Renal pelvis (tissue), 12 donors: ENCODE measurements at places on chromosomes 4 and X.

DNA sequence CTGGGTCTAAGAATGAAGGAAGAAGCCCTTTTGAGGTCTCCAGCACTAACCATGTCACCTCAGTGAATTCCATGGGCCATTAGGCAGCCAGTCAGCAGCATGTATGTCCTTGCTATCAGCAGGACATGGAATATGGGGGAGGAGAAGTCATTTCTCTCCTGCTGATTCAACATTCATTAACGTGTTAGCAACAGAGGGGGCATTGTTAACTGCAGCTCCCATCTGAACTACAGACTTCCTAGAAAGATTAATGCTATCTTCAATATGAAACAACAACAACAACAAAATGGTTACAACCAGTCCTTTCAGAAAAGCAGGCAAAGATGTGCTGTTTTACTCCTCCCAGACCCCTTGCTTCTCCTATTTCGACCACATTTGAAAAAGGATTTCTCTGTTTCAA lies 120.4 kb upstream of the SLC34A2 start:
- peak; percentile 53 for DNase-seq

- DNase-seq, result no peak
Observed at GRCh38 chrX:39630344-39630743, 467.4 kb downstream of the BCOR start.

GRCh38 chr4:160505724-160506123 lies 1402.8 kb downstream of the RAPGEF2 start:
- DNase-seq, result no peak

GRCh38 chr4:16116019-16116418 lies 32.2 kb upstream of the PROM1 start:
- no peak for DNase-seq

- DNase-seq, result no peak
Observed at GRCh38 chr4:15535599-15535998, 65.9 kb downstream of the CC2D2A start.

DNA sequence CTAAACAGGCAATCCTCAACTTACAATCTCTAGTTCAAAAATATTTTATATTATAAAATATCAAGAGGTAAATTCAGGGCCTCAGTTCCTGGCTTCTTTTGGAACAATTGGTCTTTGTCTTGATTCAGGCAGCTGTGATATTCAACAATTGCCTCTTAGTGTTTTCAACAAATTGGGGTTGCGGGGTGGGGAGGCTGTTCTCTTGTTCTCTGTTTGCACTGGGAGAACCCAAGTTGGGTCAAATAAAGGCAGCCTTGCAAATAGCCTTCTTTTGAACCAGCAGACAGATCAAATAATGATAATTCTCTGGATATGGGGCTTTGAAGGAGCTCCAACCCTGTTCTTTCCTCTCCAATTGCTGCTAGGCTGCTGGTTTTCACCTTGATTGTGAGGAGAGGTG lies 142.5 kb downstream of the COL4A5 start:
- DNase-seq, result no peak

GRCh38 chrX:45196701-45197100 lies 4.0 kb downstream of the DIPK2B start:
- DNase-seq, result no peak

DNA sequence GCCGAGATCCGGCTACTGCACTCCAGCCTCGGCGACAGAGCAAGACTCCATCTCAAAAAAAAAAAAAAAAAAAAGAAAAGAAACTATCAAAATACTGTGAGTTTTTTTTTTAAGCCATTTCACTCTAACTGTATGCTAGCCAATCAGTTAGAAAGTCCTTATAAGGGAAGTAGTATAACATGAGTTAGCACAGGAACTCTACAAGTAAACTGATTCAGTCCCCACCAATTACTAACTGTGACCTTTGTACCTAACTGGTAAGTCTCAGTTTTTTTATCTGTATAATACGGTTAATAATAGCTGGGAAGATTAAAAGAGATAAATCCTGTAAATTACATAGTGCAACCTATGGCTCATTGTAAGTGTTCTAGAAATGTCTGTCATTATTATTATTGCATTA lies 35.1 kb upstream of the BRS3 start:
- DNase-seq, result no peak
